Activated CD4-positive, CD25-positive, alpha-beta regulatory T cell (primary cell): ENCODE measurements at places on chromosomes 11 and 22.
A peak's percentile ranks its signal among the peaks of the same experiment; 100 is the strongest.

DNA sequence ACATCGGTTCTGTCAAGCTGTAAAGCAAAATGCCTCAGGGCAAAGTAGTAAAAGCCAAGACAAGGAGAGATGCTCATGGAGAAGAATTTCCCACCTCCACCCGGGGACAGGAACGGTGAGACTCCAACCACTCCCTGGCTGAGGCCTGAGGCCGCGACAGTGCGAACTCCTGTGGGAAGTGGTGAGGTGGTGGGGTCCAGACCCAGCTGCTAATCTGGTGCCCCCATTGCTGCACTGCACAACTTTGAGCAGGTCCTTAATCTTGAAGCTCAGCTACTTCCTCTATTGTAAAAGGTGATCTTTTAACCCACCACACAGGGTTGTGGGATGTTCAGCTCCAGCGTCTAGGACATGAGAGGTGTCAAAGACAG is 83.9 kb downstream of the ZC3H12C start:
- DNase-seq = no peak

DNA sequence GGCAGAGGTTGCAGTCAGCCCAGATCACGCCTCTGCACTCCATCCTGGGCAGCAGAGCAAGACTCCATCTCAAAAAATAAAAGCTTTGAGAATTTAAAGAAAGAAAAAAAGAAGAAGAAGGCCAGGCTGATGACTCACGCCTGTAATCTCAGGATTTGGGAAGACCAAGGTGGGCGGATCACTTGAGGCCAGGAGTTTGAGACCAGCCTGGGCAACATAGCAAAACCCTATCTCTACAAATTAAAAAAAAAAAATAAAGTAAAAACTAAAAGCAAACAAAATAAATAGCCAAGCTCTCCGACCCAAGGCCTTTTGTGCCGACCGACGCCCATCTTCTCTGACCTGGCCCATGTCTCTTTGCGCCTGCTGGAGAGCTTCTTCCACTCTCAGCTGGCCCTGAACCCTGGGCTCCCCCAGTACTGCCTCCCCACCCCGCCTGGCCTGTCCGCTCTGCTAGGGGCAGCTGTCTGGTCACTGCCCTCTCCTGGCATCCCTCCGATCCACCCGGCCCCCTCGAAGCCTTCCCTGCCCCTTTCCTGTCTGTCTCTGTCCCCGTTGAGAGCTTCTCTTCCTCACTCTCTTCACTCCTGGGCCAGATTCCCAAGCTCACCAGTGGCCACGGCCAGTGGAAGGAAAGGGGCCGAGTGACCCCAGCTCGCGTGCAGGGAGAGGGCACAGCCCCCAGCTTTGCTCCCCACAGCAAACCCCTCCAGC is 4.8 kb upstream of the LSP1 start:
- DNase-seq = no peak

GRCh38 chr11:34468209-34468841 is 29.6 kb downstream of the CAT start:
- no peak for DNase-seq

DNA sequence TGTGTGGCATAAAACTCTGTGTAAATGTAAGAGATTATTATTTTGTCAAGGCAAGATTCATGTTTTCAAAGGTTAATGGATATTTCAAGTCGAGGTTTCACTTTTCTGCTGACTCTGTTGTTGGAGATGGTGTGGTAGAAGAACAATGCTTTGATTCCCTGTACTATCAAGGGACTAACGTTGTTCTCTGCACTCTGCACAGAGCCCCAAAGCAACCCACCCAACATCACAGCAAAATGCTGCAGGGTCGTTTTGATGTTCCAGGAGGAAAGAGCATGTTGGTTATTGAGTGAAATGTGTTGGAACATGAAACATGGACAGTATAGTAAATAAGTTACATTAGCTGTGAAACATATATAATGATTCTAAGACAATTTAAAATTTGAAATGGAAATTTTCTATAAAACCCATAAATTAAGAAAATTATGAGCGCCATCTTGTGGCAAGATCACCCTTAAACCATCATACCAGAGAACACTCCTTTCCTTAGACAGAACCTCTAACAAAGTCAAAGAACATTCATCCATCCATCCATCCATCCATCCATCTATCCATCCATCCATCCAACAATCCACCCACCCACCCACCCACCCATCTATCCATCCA is 164.4 kb upstream of the ZBED5 start:
- DNase-seq = no peak

DNA sequence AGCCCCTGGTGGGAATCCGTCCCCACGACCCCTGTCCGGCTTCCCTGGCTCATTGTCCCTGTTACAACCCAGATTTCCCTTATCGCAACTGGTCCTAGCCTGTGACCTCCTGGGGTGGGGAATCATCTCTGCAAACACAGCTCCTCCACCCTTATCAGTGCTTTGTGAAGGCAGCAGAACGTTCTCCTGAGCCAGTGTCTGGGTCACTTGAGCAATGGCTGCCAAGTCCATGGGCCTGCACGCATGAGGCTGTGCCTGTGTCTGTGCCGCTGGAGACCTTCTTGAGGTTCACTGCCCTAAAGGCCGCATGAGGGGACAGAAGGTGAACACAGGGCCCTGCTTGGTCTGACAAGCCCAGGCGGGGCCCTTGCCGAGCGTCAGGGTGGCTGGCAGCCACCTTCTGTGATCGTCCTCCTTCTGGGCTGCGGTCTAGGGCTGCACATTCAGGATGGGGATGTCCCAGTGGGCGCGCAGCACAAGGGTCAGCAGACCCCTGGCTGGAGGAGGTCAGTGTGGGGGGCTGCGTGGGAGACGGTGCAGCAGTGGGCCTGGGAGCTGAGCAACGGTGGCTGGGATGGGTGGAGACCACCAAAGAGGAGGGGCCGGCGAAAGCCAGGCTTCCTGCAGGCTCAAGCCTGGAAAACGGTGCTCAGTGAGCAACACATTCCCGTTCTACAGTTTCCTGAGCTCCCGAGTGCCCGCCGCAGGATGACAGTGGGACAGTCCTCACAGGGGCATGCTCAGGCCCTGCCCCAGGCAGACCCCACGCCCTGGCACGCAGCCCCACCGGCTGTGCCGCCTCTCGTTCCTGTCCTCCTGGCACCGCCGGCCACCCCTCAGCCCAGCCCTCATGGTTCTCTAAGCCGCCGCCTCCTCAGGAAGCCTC is 74.1 kb downstream of the CDKN1C start:
- no peak for DNase-seq

DNA sequence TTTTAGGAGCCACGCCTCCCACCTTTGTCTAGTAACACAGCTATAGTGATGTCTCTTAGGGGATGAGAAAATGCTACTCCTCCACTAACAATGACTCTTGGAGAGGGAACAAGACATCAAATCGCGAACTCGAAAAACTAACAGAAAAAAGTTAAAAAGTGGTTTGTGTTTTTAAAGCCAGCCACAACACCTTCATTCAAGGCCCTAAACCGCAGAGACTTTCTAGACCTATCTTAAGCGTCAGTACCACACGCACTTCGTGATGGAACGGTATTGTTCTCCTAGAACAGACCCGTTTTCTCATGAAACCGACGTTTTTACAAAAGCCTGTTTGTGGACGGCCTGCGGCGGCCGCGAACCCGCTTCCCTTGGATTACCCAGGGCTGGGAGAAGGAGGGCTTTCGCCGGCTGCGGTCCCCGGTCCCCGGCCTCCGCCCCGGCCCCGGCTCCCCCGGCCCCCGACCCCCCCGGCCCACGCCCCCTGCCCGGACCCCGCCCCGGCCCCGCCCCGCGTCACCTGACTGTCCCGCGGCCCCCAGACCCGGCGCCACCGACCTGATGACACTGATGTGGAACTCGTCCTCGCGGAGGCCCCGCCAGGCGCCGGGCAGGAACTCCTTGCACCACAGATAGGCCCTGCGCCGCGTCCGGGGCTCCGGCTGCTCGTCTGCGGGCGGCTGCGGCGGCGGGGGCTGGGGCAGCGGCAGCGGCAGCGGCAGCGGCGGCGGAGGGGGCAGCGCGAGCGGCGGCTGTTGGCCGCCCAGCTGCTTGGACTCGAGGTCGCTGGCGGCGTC is 718 bp downstream of the CHKA start:
- peak; percentile 26 for DNase-seq

DNA sequence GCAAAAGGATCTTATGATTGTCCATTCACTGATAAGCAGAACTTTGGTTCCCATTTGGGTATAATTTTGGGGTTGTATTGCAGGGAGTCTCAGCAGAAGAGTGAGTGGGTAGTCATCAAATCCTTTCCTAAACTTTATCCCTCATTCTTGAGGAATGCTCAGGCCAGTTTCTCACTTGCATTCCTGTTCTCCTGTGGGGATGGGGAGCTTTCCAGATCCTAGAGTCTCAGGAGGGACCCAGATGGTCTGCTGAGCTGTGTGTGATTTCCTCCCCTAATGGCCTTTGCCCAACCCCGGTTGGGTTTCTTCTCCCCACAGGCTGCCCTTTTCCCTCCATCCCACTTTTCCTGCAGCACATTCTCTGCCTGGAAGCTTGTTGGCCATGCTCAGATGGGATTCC is 79.9 kb downstream of the MIAT start:
- no peak for DNase-seq

GRCh38 chr22:29625090-29625825 is 21.8 kb downstream of the NF2 start:
- no peak for DNase-seq

- DNase-seq = no peak
Measured at GRCh38 chr11:121418625-121419114, 33.4 kb upstream of the SORL1 start.

DNA sequence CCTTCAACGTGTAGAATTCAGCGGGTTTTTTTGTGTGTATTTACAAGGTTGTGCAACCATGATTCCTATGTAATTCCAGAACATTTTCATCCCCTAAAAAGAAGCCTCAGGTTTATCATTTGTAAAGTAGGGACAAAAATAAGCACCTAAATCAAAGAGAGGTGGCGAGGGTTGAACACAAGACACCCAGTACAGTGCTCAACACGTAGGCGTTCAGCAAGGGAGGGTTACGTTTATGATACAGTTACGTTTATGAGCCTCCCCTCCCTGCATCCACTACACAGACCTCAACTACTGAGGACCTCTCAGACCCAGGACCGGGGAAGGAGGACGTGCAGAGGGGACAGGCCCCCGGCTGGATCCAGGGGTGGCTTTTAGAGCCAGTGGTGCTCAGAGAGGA is 44.7 kb downstream of the FLRT1 start:
- no peak for DNase-seq

DNA sequence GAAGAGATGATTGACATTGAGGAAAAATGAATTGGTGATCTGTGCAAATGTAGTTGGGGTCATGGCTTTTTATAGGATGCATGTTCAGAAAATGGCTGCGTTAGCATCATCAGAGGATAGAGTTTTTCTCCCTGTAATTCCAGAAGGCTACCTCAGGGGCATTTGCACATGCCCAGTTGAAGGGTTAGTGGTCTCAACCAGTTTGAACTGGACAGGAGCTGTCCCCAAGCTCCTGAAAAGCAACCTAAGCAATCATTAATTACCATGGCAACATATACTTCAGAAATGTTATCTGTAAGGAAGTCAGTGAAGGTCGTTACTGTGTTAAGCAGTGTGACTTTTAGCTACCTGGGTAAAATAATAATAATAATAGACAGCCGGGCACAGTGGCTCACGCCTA is 29.3 kb downstream of the TUG1 start:
- no peak for DNase-seq

DNA sequence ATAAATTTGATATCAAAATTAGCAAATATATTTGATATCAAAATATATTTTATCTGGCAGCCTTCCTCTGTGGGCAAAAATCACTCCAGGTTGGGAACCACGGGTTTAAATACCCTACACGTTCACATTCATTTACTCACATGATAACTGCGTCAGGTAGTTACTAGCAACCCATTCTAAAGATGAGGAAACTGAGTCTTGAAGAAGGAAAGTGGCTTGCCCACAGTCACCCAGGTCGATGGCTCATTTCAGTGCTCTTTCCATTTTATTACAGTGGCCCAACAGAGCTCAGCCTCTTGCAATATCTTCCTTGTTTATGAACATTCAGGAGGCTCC is 19.2 kb upstream of the CDON start:
- no peak for DNase-seq

GRCh38 chr11:111908639-111909305 is 2.8 kb downstream of the CRYAB start:
- no peak for DNase-seq

DNA sequence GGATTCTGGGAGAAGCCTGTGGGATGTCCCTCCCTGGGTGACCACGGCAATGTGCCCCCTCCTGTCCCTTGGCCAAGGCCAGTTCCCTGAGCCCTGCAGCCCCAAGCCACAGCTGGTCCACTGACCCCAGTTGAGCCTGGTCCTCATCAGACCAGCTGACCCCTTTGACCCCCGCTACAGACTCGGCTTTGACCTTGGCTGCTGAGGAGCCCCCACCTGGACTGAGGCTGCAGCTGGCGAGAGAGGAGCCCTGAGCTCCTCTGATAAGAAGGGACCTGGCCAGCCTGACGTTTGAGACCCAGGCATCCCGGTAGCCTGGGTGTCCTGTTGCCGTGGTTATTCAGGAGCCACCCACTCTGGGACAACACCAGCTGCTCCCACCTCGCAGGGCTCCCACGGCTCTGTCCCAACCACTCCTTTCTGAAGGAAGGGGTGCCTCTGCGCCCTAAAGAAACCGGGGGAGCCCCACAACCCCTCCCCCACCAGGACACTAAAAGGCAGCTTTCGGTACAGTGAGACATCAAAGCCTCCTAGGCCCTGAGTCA is 3.0 kb downstream of the ASCL2 start:
- no peak for DNase-seq

GRCh38 chr11:114132944-114133394 is 73.5 kb downstream of the ZBTB16 start:
- no peak for DNase-seq

DNA sequence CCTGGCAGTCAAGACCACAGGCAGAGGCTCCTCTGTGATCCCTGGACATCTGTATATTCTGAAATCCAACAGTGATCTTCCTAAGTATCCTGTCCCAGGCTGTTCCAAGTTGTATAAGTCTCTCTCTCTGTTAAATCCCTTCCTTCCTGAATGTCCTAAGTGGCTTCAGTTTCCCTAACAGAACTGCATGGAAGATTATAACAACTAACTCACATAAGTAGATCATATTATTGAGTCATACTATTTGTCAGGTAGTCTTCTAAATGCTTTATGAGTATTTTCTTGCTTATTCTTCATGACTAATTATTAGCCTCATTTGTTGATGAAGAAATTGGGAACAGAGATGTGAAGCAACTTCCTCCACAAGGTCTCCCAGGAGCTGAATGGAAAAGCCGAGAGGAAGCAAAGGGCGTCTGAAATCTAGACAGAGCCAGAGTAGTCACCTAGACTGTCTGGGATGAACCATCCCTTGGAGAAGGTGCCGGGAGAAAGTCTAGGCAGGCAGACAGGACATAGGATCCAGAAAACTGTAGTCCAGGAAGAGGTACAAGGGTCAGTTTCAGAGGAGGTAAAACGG is 93.2 kb upstream of the FAT3 start:
- DNase-seq = no peak
